ENCODE measurements at places on chromosomes 5 and 9.

GRCh38 chr9:96817973-96818372 is 36.3 kb downstream of the ZNF782 start:
- DNase-seq: no peak

GRCh38 chr5:83523929-83524328 is 52.4 kb downstream of the VCAN start:
- no peak for DNase-seq

- DNase-seq: no peak
Measured at GRCh38 chr9:108496846-108497245, 358.9 kb downstream of the ACTL7B start.

- DNase-seq: no peak
Measured at GRCh38 chr5:91928754-91929521, 545.8 kb upstream of the ARRDC3 start.

- no peak for DNase-seq
Measured at GRCh38 chr5:63648376-63648775, 313.9 kb downstream of the HTR1A start.
